ENCODE measurements at places on chromosomes 11 and 22.

DNA sequence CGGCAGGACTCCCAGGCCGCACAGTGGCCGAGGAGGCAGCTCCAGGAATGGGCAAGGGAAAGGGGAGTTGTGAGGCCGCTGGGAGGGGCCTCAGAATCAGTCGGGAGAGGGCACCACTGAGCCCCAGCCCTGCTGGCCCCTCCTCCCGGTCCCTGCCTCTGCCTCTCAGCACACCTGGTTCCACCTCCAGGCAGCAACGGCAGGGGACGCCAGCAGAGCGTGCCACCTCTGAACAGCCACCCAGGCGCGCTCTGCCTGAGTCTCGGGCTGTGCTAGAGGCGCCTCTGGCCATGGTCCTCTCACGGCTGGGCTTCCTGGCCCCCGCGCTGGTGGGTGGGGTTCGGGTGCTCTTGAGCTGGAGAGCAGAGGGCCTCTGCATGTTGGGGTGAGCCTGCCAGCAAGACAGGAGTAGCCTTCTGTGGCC is 33.0 kb downstream of the MOB2 start:
- DNase-seq = no peak

- no peak for DNase-seq
These were observed 71.7 kb downstream of the CCDC81 start for GRCh38 chr11:86446163-86446923.

DNA sequence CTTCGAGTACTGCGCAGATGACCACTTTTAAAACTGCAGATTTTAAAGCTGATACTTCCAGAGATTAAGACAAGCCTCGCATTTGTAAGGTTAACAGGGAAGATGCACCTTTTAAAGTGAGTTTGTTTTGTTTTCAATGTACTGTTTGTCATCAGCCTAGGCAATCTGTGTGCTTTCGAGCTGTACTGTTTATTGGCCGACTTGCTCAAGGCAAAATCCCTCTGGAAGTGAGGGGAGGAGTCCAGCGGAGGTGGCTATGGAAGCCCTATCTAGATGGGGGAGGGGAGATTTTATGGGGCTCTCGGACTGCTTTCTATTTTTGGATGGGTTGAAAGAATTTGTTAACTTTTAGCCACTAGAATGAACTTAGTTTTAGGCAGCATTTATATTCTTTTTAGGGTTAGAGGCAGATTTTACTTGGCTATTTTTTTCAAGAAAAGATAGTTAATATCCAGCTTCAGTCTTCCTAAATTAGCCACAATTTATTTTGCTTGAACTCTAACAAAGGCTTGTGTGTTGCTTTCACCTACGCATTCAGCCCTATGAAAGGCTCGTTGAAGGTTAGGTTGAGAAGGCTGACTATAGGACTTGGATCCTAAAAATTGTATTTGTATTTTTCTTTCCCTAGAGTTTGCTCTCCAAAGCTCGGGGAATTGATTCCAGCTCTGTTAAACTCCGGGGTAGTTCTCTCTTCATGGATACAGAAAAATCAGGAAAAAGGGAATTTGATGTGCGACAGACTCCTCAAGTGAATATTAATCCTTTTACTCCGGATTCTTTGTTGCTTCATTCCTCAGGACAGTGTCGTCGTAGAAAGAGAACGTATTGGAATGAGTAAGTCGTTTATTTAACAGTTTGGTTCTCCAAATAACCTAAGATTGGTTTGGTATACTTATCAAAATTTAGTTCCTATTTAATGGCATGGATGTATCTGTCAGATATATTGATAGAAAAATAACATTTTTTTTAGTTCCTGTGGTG is 2.1 kb downstream of the WEE1 start:
- peak; percentile 71 for DNase-seq

DNA sequence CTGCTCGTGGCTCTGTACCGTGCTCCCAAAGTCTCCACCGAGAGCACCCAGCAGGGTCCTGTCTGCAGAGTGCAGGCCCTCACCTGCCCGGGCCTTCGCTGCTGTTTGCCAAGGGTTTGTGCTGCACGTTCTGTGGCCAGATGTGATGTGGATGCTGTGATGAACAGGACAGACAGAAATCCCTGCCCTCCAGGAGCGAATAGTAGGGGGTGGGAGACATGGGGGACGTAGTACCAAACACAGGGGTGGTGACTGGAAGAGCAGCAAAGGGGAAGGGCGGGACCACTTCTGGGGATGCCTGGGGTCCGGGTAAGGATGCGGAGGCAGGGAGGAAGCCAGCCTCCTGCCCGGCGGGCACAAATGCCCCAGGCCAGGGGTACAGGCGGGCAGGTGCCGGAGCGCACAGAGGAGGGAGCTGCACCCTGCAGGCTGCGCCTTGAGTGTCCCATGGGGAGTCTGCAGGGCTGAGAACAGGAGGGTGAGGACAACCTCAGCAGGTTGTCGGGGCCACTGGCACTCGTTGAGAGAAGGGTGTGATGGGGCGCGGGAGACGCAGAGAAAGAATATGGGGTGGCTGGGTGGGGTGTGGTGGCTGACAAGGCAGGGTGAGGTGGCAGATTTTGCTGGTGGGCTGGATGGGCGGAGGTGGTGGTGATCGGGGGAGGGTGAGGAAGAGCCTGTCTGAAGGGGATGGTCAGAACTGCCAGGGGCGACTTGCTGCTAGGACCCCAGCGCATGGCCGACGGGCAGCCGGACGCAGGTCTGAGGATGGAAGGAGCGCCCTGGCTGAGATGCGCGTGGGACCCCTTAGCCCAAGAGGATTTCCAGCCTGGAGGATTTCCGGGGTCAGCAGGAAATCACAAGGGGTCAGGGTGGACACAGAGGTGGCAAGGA is 16.3 kb upstream of the CTSD start:
- DNase-seq = no peak

DNA sequence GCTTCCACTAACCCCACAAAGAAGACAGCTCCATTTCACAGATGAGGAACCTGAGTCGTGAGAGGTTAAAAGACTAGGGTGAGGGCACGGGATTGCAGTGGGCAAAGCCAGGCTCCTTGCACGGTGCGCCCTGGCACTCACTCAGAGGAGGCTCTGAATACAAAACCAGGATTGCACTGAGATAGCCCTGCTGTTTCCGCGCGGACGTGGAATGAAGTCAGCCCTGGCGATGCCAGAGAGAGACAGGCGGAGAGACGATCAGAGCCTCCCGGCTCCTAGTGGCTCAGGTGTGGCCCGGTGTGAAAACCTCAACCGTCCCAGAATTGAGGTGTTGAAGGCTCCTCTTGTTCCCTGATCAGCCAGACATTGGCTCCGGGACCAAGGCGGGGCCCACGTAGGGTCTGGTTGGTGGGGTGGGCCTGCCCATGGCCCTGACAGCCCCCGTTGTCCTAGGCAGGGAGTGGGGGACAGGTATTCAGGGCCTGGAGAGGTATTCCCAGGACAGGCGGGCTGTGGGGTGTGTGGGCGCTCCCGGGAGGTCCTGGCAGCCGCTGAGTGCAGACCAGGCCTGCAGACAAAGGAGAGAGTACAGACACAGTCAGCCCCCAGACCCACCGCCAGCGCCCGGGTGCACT is 43.1 kb upstream of the LINC01488 start:
- no peak for DNase-seq

DNA sequence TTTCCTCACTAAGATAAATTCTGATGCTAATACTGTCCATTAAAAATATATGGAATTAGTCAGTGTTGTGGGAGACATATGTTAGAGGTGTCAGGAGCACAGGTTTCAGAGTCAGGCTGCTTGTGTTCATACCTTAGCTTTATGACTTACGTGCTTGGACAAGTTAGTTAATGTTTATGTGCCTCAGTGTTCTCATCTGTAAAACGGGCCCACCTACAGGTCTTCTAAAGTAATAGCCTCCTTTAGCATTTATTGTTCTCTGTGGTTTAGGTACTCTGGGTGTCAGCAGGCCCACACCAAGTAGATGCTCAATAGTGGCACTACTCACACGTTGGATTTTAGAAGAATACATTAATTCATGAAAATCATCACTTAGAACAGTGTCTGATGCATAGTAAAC is 308.7 kb upstream of the ZC3H12C start:
- no peak for DNase-seq

- DNase-seq = no peak
These were observed 35.5 kb upstream of the SLC25A1 start for GRCh38 chr22:19214078-19214473.

GRCh38 chr22:23520863-23521440 is 59.1 kb downstream of the IGLL1 start:
- DNase-seq = no peak

DNA sequence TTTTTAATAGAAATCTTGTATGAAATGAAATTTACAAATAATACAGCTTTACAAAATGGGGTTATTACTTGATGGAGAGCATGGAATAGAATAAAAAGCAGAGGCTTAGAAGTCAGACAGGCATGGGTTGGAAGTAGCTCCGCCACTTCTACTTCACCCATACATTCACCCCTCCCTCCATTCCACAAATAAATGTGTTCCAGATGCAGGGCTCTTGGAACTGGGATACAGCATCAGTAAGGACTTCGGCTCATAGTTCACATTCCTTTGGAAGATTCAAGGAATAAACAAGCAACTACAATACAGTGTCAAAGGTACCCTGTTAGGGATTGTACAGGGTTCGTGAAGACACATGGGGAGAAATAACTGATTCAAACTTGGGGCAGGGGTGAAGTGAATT is 156.8 kb downstream of the WNT11 start:
- DNase-seq = no peak

DNA sequence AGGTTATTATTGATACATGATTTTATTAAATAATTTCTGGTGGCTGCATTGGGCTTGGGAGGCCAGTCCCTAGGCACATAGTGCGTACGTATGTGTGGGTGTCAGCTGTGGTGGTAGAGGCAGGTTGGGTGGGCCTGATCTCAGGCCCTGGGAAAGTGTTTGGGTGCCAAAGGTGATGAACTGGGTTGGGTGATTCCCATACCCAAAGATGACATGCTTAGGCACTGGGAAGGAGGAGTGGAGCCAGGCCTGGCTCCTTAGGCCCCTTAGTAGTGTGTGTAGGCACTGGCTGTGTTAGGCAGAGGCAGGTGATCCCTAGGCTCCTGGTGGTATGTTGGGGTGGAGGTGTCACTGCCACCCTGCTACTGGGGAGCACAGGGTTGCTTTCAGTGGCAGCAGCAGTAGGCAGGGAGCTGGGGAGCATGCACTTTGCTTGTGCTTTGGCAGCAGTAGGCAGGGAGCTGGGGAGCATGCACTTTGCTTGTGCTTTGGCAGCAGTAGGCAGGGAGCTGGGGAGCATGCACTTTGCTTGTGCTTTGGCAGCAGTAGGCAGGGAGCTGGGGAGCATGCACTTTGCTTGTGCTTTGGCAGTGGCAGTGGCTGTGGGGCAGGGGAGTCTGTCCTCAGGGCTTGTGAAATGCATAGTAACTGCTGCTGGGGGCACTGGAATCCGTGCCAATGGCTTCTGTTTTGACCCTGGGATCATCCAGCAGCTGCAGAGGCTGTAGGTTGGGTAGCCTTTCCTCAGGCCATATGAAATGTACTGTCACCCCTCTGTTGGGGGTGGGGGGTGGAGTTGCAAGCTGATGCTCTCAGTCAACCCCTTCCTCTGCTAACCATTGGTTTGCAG is 84.4 kb downstream of the RRM1 start:
- no peak for DNase-seq

- DNase-seq = no peak
These were observed 90.8 kb upstream of the KCNQ1OT1 start for GRCh38 chr11:2790568-2790921.

GRCh38 chr11:72528121-72528520 is 93.8 kb upstream of the CLPB start:
- DNase-seq = no peak

- DNase-seq = no peak
These were observed 17.2 kb downstream of the PPFIBP2 start for GRCh38 chr11:7531011-7531410.

DNA sequence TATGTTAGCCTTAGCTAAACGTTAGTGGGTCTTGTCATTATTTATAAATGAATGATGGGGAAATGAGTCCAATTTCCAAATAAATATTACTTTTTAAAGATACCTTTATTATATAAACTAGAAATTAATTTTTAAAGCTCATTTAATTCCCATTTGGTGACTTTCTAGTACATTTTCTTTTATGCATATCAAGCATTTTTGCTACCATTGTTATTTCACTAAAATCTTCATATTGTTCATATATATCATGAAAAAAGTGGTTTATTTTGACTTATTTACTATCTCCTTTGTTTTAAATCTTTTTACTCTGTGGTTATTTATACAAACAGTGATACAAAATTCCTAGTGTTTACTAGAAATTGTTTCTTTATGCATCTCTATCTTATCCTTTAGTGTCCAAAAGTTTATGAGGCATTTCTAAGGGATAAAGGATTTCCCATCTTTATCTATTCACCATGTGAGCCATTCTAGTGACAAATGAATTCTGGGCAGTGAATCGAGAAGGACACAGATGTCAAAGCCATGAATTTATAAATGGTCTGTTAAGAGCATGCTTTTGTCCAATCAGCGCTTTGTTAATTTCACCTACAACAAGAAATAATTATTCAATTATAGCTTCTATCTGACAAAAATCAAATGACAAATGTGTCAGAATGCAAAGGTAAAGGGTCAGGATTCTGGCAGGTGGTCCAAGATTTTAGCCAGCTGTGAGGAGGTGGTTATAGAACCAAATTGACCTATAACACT is 70.6 kb downstream of the PRMT3 start:
- no peak for DNase-seq

DNA sequence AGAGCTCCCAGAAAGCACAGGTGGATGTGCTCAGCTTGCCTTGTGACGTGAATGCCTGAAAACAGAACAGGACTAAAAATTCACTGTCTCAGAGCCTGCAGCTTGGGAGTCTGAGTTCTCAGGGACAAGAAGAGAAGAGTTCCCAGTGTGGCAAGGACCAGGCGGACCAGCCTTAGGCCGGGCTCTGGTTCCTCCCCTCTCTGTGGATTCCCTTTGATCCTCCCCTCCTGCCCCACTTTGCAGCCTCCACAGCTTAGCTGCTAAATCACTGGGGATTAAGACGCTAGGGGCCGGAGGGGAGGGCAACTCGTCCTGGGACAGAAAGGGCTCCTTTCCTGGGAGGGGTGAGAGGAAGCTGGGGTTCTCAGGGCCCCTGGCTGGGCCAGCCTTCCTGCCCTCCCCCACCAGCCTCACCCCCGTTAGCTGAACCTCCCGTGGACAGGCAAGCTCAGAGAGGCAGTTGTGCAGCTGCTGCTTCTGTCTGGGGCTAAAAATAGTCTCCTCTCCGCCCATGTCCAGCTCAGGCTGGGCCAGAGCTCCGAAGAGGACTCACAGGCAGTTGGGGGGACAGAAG is 29.9 kb upstream of the JAM3 start:
- no peak for DNase-seq

- DNase-seq = no peak
These were observed 274.4 kb upstream of the SYN3 start for GRCh38 chr22:33332538-33332937.

DNA sequence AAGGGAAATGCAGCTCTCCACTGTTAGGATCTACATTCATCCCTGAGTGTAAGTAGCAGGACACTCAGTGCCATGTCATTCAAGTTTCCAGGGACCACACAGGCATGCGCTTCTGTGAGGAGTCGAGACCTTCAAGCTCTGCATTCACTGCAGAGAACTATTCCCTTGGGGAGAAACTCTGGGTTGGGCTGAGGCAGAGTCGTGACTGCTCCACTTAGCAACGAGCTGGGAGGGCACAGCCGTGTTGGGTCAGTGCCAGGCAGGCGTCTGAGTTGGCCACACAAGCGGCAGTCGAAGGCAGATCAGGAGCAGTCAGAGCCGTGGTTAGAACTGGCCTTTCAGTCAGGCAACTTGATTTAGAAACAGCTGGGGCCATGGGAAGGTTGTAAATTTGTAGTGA is 14.7 kb downstream of the MPEG1 start:
- no peak for DNase-seq

GRCh38 chr22:35996596-35996995 is 32.0 kb downstream of the RBFOX2 start:
- DNase-seq = no peak

- DNase-seq = no peak
These were observed 89.5 kb downstream of the GGTLC2 start for GRCh38 chr22:22733881-22734373.

Measured in H54 (cell line).